Mesothelial cell of epicardium (in vitro differentiated cells): ENCODE measurements at places on chromosomes 4 and X.

- DNase-seq, result no peak
Observed at GRCh38 chrX:66402165-66402564, 236.7 kb downstream of the EDA2R start.

- DNase-seq, result no peak
Observed at GRCh38 chr4:153722036-153722435, 37.8 kb downstream of the RNF175 start.

GRCh38 chrX:72569786-72570185 is 2.9 kb downstream of the HDAC8 start:
- no peak for DNase-seq

DNA sequence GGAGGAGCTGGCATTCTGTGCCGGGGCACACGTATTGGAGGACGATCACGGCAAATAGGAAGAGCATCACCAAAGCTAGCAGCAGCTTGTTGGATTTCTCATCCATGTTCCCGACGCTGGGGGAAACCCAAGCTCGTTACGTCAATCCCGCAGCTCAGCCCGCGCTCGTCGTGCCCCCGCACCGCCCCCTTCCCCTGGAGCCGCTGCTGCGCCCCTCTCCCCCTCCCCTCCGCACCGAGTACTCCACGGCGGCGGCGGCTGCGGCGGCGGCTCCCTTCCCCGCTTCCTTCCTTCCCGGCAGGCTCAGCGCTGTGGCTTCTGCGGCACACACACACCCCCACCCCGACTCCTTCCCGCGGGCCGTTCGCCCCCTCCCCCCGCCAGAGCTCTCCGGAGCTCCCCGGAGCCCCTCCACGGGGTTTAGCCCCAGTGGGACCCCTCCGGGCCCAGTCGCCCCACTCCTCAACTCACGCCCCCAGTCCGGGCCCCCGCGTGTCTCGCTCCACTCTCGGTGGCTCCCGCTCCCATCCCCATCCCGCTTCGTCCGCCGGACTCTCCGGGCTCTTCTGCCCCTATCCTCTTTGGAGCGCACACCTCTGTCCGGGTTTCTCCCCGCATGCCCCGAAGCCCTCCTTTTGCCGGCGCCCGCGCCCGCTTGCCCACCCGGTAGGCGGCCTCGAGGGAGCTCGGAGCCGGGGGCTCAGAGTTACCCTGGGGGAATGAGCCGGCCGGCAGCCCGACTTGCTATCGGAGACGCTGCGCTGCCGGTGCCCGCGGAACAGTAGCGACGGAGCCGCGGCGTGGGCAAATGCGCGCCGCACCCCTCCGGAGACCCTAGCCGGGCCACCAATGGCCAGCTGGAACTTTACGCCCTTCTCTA is 978 bp downstream of the HS6ST2 start:
- DNase-seq, result peak; percentile 50

DNA sequence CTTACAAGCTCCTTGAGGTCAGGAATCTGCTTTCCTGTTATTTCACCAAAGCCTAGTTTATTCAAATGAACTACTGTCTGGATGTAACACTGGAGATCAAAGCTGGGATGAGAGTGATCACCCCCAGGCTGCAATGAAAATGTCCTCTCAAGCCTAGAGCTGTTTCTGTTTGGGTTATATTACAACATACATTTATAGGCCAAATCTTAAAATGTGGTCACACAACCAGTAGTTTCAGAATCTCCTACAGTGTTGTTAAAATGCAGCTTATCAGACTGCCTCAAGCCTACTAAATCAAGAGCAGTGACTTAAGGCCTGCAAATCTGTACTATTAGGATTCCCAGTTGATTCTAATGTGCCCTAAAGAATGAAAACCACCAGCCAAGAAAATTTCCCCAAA is 207.5 kb downstream of the PAPSS1 start:
- DNase-seq, result no peak

DNA sequence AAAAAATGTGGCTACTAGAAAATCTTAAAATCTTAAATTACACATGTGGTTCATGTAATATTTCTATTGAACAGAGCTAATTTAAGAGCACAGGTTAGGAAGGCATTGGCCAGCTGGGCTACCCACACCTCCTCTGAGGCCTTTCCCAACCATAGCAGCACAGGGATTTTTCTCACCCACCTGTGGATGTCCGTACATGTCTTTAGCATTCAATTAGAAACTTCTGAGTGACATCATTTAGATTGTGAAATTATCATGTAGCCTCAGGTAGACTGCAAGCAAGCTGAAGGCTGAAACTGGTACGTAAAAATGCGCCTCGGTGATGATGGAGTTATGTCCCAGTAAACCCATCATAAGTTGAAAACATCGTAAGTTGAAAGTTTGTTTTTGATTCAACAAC is 31.2 kb downstream of the SCARB2 start:
- DNase-seq, result no peak

DNA sequence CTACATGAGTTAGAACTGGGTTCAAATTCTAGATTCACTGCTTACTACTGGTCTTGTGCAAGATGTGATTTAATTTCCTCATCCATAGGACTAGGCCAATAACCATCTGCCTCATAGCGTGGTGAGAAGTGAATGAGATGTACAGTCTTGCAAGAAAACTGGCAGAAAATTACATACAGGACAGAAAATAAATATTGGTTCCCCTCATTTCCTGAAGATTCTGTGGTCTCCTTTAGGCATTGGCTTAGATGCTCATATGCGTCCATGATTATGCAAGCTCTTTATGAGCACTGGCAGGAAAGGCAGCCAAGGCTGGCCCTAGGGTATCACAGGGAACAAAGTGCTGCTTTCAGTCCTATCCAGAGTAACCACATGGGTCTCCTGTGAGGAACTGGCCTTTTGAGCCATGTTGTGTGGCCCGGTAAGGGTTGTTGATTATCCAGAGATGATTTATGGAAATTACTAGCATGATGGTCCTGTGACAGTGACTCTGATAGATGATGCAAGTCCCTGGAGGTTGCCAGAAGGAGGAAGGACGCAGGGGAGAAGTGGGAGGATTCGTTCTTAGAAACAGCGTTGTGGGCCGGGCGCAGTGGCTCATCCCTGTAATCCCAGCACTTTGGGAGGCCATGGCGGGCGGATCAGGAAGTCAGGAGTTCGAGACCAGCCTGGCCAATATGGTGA is 9.9 kb upstream of the MOB1B start:
- DNase-seq, result no peak

- no peak for DNase-seq
Observed at GRCh38 chr4:176653401-176654220, 139.1 kb downstream of the VEGFC start.
